ENCODE measurements at places on chromosomes 2 and 18.

GRCh38 chr2:30223413-30223874 lies 7.9 kb upstream of the LBH start:
- DNase-seq, result no peak

- no peak for DNase-seq
Measured at GRCh38 chr2:106866641-106867040, 19.3 kb downstream of the ST6GAL2 start.

- no peak for DNase-seq
Measured at GRCh38 chr18:73150199-73150598, 282.4 kb upstream of the NETO1 start.

DNA sequence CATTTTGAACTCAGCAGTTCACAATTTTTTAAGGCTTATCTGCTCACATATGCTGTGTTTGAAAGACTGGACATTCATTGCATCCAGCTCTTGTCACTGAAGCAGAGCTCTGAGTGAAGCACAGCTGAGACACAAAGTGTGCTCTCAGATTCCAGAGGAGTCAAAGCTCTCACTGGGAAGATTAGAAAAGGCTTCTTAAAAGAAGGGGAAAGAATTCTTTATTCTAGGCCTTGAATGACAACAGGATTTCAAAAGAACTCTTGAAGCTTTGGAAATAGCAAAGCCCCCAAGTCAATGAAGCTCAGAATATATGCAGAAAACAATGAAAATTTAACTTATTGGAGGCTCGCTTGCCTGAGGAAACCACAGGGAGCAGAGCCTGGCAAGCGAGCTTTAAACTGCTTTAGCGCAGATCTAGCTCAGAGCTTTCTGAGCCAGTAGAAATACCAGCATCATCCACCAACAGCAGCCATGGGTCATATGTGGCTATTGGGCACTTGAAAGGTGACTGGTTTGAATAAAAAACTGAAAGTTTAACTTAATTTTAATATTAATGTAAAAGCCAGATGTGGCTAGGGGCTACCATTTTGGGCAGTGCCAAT lies 369.7 kb downstream of the OSR1 start:
- no peak for DNase-seq

- DNase-seq, result no peak
Measured at GRCh38 chr2:145055651-145056050, 535.7 kb upstream of the ZEB2 start.

GRCh38 chr2:67674668-67675067 lies 277.5 kb downstream of the ETAA1 start:
- no peak for DNase-seq

DNA sequence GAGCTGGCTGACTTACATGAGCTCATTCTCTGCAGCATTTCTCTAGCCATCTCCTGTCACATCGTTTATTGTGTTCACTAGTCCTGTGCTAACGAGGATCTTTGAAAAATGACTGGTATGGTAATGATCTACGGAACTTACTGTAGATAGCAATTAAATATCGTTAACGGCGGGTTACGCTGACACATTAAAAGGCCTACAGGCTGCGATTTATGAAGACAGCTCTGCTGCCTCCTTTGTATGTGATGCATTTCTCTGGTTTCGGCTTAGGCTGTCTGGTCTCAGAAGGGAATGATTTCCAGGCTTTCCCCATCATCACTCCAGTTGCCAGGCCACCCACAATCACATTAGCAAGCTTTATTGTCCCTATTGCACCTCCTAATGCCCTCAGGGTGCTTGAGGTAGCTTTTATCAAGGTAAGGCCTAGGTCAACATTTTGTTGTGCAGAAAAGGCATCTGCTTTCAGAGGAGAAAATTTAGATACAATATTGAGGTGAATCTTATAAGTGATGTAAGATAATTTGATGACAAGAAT lies 284.4 kb downstream of the SOX11 start:
- no peak for DNase-seq

DNA sequence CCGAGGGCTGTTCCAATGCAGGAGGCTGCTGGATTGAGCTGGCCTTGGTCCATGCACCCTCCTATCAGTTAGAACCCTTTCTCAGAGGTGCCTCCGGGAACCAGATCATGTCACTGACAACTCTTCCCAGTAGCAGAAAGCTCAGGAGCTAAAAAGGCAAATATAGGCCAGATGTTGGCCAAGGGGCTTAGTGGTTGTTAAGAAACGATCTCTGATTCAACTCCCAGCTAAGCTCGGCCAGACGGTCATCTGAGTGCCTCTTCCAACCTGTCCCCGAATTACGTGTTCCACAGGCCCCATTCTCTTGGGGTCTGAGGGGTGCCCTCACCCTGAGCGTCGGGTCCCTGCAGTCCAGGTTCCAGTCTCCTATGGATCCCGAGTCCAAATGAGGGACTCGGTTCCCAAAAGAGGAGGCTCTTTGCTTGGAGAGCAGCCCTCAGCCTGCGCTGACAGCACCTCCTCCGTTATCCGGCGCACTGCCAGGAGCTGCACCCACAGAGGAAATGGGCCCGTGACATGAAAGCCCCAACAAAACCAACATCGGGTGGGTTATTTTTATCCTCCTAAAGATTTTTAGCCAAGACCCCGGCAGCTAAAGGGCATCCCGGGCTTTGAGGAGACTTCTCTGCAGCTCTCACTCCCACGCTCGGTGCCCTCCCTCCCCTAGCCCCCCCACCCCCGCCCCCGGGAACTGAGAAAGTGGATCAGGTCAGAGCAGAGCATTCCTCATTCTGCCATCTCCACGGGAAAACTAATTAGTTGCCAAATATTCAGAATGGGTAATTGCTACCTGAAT lies 106.6 kb upstream of the ID2 start:
- DNase-seq, result no peak

- DNase-seq, result no peak
Measured at GRCh38 chr2:239247401-239248245, 153.2 kb downstream of the HDAC4 start.

GRCh38 chr2:53028225-53028624 lies 739.4 kb upstream of the CHAC2 start:
- DNase-seq, result no peak

DNA sequence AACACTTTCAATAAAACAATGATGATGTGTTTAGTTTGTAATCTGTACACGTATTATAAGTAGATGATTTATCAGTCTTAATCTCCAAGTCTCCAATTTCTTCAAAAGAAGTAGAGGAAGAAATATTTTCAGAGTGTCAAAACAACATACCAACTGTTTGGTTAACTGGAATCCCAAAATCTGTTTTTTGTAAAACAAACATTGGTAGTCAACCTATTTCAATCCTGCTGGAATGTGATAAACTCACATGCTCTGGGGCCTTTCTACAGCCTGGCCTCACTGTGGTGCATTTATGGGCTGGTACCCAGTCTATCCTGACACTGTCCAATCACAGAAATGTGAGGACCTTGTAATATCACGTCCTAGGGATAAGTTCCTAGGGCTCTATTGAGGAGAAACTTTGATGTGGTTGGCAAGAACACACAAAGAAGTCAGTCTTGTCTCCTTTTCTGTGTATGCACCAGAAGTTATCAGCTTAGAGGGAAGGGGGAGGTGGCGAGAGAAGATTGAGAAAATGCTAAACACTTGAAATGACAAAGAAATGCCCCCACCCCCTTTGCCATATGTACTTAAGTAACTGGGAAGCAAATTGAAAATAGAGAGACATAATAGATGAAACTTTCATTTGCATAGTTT lies 47.2 kb downstream of the PRKRA start:
- no peak for DNase-seq

GRCh38 chr2:85717308-85718008 lies 23.3 kb downstream of the GNLY start:
- no peak for DNase-seq

DNA sequence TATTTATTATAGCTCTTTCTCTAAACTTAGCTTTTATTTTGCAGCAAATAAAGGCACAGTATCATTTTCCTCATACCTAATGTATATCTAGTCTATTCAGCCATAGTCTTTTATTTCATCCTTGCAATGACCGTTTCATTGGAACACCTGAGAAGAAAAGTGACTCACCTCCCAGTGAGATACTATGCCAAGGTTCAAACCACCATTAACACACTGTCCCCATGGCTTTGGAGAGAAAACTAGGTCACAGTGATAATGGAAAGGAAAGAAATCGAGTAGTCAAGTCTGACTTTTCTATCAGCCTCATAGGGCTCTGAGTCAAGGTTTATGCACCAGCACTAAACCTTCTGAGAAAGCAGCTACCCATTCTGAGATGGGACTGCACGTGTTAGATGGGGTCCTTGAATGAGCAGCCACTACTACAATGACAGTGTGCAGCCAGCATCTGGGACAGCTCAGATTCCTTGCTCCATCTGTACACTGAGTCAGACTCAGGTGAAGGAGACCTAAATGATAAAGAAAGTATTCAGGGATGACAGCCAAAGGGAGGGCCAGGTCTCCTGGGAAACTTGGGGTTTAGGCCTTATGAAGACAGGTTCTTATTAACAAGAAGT lies 971.1 kb upstream of the ACVR2A start:
- DNase-seq, result no peak

GRCh38 chr2:195636890-195637289 lies 20.1 kb upstream of the SLC39A10 start:
- DNase-seq, result no peak

DNA sequence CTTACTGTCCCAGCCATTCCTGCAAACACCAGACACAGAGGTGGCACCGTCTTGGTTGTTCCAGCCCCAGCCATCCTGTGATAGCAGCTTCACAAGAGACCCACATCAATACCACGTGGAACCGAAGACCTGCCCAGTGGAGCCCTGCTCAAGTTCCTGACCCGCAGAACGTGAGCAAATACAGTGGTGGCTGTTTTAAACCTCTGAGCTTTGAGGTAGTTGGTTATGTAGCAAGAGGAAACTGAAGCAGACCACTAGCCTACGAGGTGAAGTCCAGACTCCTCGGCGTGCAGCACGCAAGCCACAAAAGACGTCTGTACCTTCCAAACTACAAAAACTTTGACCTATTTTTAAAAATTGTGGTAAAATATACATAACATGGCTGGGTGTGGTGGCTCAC lies 96.1 kb upstream of the ODC1 start:
- DNase-seq, result peak; percentile 27

DNA sequence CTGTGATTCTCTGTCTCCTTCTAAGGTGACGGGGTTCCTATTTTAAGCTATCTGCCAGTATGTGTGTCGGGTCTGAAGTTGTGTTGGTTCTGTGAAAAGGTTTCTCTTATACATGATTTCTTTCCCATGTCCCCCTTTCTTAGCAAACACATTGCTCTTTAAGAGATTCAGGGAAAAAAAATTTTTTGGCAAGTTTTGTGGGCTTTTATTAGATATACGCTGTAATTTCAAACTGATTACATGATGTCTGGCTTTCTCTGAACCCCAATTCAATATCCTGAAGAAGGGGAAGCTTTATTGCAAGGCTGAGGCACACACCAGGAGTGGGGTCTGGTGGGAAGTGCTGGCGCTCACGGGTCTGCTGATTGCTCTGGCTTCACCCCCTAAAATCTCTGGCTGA lies 210.6 kb downstream of the AGPS start:
- no peak for DNase-seq

DNA sequence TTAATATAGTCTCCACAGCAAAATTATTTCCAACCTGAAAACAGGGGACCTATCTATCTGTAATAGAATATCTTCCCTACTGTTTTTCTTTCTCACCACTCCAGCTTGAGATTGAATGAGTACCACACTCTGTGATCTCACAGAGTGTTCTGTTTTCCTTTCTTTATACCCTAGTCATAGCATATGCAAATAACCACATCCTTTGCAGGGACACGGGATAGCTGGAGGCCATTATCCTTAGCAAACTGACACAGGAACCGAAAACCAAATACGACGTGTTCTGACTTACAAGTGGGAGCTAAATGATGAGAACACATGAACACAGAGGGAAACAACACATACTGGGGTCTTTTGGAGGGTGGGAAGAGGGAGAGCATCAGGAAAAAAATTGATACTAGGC lies 224.7 kb downstream of the SLC8A1 start:
- no peak for DNase-seq

- no peak for DNase-seq
Measured at GRCh38 chr18:73842795-73843394, 304.7 kb downstream of the FBXO15 start.

DNA sequence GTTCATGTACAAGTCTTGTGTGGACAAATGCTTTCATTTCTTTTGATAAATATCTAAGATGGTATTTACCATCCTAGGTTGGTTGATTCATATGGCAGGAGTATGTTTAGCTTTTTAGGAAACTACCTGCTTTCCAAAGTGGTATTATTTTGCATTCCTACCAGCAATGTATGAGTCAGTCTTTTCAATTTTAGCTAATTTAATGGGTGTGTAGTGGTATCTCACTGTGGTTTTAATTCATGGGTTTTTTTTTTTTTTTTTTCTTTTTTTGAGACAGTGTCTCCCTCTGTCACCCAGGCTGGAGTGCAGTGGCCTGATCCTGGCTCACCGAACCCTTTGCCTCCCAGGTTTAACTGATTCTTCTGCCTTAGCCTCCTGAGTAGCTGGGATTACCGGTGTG lies 4.2 kb downstream of the ZNF512 start:
- DNase-seq, result no peak

- no peak for DNase-seq
Measured at GRCh38 chr18:44229693-44230108, 451.0 kb upstream of the SETBP1 start.

DNA sequence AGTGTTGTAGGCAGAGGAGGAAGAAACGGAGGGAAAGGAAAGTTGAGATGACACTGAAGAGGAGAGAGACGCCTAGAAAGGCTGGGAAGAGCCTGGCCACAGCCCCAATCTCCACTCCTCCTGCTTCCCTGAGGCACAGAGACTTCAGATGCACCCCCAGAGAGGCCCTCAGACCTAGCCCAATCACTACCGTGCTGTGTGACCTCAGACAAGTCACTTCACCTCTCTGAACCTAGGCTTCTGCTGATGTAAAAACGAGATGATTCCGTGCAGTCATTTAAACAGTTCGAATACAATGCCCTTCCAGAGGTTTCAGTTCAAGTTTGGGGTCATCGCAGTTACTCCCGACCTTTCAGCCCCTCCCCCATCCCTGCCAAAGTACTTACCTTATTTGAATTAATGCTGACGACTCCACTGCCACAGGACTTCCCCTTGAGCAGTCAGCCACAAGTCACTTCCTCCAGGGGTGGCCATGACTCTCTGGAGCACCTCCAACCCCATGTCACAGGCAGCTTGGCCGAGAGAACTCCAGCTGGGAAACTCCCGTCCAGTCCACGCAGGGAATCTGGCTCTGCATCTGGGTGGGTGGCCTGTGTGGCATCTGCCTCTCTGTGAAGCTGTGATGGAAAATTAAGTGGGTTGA lies 105.2 kb upstream of the ID2 start:
- DNase-seq, result no peak

GRCh38 chr2:180130403-180130802 lies 123.3 kb upstream of the CWC22 start:
- DNase-seq, result no peak

GRCh38 chr18:48931680-48932461 lies 18.9 kb downstream of the SMAD7 start:
- peak; percentile 56 for DNase-seq

DNA sequence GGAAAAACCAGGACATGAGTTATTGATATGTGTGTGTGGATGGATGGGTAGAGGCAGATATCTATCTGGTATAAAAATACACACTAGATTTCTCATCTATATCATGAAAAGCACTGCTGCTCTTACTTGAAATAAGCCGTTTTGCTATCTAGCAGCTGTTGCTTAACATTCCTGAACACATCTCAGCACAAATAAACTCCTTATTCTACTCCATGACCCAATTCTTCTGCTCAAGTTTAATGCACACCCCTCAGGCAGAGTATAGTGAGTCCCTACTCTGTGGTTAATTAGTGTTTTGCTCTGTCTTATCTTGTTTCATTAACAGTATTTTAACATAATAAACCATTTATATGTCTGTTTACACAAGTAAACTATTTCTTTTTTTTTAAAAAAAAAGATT lies 134.2 kb downstream of the CBLN2 start:
- no peak for DNase-seq

- no peak for DNase-seq
Measured at GRCh38 chr2:2045141-2045540, 285.9 kb downstream of the MYT1L start.

- no peak for DNase-seq
Measured at GRCh38 chr2:96396095-96396494, 60.5 kb downstream of the NCAPH start.
